ENCODE measurements at places on chromosomes 3 and 15.

- no peak for DNase-seq
These were observed 2.0 kb downstream of the SLC22A13 start for GRCh38 chr3:38267662-38268061.

DNA sequence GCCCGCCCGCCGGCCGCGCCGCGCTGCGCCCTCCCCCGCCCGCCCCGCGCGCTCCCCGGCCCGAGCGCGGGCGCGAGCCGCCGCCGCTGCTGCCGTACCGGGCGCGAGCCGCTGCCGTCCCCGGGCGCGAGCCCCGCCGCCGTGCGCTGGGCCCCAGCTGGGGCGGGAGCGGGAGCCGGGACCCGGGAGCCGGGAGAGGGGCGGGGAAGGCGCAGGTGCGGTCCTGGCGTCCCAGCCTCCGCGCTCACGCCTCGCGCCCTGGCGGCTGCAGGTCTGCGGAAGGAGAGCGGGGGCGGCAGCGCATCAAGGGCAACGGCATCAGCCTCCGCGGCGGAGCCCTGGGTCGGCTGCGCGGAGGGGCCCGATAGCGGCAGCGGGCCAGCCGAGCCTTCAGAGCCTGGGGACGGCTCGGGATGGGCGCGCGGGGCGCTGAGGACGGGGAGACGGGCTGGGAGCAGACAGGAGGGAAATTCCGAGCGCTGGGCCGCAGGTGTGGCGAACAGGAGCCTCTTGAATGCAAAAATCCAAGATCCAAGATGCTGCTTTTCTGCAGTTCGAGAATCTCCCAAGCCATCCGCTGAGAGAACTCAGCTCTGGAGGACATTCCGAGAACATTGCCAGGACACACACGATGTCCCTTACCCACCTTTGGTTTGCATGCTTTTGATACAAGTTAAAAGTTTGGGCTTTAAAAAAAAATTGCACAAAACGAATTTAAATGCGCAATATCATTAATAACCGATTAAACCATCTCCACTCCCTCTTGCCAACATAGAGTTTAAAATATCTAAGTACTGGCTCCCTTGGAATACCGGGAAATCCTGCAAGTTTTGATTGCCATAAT lies 251.1 kb downstream of the TJP1 start:
- no peak for DNase-seq

DNA sequence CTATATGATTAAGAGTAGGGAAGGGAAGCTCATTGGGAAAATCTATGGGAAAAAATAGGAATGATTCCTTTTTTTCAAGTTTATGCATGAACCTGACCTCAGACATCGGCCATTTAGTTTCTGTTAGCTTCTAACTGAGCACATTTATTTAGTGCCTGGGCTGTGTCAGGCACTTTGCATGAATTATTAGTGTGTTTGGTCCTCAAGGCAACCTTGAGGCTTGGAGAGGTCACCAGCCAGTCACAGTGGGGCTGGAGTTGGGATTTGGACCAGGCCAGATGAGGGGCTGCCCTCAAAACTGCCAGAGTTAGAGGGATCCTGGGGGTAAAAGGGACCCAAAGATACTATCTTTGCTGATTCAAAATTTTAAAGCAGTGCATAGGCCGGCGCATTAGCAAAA lies 8.1 kb downstream of the SIAH2 start:
- no peak for DNase-seq

DNA sequence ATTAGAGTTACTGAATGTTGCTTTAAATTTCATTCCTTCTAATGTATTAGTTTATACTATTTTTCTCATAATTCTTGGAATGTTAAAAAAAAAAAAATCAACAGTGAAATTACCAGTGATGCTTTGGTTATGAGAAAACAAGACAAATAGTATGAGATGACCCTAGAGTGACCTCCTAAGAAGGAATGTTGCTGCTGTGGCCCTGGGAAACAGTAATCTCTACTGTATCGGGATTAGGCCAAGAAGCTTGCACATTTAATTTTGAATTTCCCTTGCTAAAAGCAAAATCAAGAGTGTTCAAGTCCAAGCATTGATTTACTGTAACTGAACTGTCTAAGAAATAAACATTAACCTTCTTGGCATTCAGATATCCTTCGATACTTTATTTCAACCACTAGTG lies 18.1 kb downstream of the TOPBP1 start:
- no peak for DNase-seq

DNA sequence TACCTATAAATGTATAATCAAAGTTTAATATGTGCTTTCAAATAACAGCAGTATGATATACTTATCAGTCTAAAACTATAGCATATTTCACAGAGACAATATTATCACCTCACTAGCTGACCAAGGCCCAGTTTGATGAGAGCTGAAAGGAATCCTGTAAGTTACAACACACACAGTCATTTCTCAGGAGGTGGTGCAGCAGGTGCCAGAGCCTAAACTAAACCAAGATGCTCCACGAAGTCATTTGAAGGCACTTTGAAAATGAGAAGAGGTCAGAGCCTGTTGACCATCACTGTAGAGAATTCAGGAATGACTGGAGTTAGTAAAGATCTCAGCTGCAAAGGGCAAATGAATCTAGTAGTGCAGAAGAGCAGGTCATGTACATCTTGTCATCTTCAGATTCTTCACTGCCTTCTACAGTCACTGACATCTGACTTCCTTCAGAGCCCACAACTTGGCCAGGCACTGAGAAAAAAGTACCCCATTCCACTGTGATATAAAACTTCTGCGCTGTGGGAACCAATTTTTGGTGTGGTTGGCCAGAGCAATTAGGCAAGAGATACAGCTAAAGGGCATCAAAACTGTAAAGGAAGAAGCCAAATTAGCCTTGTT lies 7.9 kb downstream of the GBE1 start:
- no peak for DNase-seq

DNA sequence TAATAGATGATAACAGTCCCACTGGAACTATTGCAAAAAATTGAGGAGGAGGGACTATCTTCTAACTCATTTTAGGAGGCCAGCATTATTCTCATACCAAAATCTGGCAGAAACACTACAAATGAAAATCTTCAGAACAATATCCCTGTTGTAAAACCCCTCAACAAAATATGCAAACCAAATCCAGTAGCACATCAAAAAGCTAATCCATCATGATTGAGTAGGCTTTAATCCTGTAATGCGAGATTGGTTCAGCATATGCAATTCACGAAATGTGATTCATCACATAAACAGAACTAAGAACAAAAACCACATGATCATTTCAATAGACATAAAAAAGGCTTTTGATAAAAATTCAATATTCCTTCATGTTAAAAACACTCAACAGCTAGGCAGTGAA lies 23.9 kb upstream of the PLSCR2 start:
- DNase-seq = no peak

DNA sequence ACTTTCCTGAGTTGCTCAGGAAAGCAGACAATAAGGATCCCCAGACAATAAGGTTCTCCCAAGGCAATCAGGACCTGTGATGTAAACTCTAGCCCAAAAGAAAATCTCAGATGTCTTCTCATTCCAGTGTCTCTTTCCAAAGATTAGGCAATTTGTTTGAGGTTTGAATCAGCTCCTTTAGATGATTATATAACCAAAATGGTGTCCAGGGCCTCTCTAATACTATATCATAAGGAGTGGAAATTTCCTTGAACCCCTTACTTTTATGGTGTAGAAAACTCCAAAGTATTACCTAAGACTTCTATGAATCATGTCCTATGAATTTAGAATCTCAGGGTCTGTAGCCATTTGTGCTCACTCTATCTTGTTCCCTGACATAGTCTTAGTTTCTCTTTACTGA lies 65.9 kb downstream of the GPR176 start:
- no peak for DNase-seq

- no peak for DNase-seq
These were observed 88.7 kb upstream of the POMGNT2 start for GRCh38 chr3:43194490-43195114.

DNA sequence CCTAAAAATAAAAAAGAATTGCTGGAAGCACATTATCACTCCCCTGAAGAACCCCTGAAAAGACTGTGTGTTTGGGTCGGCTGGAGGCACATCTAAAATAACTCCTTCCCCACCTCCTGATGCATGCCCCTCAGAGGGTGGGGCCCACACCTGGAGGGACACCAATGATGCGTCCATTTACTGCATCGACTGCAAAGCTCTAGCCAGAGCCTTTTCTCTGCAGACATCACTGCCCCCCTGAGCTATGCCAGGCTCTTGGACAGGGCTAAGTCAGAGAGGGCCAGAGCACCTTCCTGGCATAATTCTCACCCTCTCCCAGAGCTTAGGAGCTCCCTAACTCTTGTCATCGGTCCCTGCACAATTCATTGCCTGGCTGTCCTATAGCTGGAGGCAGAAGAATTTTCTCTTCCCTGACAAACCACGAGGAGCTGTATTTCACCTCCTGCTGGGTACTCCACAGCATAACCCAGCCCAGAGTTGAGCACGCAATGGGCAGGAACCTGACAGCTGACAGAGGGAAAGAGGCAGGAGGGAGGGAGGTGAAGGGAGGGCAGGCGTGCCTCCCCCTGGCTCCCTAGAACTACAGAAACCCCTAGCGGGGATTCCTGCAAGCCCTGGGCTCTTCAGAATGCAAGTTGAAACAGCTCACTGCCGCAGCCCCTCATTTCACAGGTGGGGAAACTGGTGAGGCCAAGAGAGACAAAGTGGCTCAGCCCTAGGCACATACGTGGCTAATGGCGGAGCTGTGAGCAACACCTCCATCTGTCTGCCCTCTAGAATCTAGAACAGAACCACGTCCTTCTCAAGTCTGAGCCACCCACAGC lies 46.6 kb downstream of the XXYLT1 start:
- no peak for DNase-seq

DNA sequence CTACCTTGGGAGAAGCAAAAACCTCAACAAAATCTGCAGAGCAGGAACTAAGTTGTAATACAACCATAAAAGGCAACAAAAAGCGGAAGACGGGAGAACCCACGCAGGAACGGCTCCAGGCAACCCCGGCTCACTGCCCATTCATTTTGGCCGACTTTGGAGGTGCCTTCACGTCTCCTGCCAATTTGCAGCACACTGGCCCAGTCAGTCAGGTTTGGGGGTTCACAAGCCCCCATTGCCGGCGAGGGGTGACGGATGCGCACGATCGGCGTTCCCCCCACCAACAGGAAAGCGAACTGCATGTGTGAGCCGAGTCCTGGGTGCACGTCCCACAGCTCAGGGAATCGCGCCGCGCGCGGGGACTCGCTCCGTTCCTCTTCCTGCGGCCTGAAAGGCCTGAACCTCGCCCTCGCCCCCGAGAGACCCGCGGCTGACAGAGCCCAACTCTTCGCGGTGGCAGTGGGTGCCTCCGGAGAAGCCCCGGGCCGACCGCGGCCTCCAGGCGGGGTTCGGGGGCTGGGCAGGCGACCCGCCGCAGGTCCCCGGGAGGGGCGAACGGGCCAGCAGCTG lies 463 bp downstream of the TERC start:
- DNase-seq = peak; percentile 25

DNA sequence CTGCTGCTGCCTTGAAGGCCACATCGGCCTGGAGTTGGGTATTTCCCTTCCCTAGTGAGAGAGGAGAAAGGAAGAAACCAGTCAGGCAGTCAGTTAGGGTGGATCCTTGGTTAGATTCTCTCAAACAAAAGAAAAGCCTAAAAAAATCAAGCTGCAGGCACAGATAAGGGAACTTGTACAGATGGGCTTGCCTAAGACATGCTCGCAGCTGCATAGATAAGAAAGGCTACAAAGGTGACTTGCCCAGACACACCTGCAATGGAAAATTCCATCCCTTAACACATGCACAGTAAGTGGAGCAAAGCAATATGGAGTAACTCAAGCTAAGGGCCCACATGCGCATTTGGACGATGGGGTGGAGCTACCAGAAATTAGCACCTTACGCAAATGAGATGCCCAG lies 199.7 kb upstream of the ARPP21 start:
- no peak for DNase-seq

DNA sequence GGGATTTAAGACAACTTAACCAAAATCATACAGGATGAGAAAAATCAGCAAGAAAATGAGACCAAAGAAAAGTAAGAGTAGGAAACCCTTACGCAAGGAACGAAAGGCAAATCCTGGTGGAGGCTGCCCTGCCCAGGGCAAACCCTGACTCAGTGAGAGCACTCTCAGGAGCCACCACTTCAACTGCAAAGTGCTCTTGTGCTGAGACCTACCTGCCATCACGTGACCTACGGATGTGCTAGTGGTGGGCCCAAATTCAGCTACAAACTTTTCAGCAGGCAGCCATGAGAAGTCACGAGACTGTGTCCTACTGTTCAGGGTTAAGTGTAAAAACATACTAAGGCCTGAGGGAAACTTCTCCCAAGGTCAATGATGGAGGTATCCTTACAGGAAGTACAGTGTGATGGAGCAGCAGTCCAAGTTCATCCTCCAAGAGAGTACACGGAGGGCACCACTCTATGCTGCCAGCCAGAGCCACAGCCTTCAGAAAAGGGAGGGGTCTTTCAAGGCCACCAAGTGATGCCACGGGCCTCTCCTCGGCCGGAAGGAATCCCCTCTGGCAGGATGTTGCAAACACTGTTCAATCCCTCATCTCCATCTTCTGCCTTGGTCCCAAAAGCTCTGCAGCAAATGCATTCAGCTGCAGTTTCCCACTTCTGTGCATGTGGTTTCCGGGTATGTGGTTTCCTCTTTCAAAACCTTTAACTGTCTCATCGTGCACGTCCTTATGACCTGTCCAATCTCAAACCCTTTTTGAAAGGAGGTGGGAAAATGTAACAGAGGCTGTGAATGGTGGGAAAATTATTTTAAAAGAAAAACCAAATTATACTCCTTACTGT lies 9.5 kb downstream of the CHSY1 start:
- no peak for DNase-seq

GRCh38 chr15:68783226-68784058 lies 37.3 kb downstream of the ANP32A start:
- peak; percentile 42 for DNase-seq

DNA sequence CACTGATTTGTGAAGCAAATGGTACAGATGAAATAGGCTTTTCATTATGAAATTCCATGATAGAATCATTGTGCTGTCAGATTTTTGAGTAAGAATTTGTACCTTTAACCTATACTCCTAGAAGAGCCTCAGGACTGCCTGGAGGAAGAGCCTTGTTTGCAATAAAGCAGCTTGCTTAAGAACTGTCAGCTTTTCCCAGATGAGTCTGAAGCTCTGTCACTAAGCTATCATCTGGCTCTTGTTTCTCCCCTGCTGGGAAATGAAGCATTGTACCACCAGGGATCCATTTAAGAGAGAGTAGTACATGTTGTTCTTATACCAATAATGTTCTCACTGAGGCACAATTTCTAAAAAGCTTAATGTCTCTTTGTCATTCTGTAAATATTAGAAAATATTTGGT lies 85.1 kb upstream of the FLNB start:
- DNase-seq = no peak

GRCh38 chr3:170128259-170128976 lies 53.1 kb downstream of the PHC3 start:
- DNase-seq = no peak

DNA sequence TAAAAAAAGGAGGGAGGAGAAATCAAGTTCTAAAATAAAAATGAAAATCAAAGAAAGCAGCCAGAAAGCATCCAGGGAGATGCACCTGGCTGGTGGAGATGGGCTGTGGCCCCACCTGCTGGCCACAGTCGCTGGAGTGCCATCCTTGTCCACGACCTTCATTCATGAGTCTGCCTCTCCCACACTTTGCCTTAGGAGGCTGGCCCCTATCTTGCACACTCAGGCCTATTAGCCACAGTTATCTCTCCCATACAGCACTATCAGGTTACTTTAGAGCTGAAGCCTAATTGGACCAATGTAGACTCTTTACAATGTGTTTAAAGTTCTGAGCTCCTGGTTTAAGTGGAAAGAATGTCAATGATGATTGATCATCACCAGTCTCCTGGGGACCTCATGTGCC lies 392.0 kb upstream of the RORA start:
- no peak for DNase-seq

GRCh38 chr3:135558906-135559305 lies 406.6 kb upstream of the PPP2R3A start:
- no peak for DNase-seq

GRCh38 chr3:123791898-123792297 lies 92.2 kb downstream of the MYLK start:
- no peak for DNase-seq

- DNase-seq = no peak
These were observed 2.4 kb upstream of the CLEC3B start for GRCh38 chr3:45023675-45024074.
